Heart right ventricle (tissue), 16 donors: ENCODE measurements at places on chromosomes 2 and 18. TPM values are rescaled to one million over a fixed set of nuclear protein-coding genes. Genes with fewer than 3 reads are reported as not detected.
A peak's percentile ranks its signal among the peaks of the same experiment; 100 is the strongest.

DNA sequence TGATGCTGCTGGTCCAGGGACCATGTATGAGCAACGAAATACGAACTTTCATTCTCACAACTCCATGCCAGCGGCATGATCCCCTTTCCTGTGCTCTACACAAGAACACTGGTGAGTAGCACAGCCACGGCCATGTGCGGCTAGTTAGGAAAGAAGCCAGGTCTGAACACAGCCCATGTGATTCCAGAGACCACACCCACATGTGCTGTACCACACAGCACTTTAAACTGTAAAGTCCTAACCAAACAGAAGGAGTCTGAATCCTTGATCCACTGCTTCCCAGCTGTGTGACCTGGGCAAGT, 33.0 kb upstream of the ACAA2 start:
- peak; percentile 29 for DNase-seq

Gene FZD7
- total RNA-seq: 51.1 TPM

GRCh38 chr2:109066917-109067597, 61.9 kb upstream of the SH3RF3 start:
- no peak for DNase-seq

DNA sequence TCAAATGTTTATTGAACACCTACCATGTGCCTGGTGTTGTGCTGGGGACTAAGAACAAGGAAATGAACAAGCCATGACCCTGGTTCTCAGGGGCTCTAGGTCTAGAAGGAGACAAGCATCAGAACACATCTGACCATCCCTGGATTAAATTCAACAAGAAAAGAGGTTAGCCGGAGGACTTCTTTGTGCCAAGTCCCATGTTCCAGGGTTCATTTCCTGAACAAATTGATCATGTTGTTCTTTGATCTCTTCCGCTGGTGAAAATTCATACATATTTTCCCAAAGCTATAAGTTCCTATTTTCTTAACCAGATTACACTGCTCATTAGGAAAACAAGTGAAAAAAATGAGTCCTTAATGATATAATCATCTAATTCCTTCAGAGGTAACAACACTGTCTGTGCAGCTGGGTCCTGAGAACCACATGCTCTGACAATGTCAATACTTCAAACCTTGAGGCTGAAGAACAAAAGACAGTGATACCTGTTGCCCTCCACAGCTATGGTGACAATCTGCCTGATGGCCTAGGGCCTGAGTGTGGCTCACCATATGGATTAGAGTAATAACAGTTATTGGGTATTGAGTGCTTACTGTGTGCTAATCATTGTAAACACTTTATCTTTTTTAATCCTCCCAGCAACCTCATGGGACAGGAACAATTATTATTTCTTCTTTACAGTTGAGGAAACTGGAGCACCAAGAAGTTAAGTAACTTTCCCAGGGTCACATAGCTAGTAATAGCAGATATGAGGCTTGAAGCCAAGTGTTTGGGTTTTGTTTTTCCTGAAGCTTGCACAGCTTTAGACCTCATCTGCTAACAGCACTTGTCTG, 24.6 kb upstream of the INO80C start:
- no peak for DNase-seq

DNA sequence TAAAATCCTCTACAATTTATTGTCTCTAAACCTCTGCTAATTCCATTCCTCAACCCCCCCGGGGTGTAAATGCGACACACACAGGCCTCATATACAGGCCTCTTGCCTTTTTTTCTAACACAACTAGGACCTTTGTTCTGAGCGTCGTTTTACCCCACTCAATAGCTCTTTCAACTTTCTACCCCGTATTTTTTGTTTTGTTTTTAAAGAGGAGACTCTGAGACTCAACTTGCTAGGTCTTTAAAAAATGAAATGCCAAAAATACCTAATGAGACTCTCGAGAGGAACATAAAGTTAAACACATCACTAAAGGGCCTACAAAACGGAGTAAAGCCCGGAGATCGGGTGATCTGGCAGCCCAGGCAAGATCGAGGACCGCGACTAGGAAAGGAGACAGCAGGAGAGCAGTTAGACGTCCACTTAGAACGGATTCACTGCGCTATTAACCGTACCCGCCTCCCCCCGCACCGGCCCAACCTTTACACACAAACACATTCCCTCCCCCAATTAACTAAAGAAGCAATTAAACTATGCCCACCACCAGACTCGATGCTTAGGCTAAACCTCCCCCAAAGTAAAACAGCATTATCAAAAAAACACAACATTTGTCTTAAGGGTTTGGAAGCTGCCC, 1.7 kb downstream of the TRIP12 start:
- DNase-seq: no peak

DNA sequence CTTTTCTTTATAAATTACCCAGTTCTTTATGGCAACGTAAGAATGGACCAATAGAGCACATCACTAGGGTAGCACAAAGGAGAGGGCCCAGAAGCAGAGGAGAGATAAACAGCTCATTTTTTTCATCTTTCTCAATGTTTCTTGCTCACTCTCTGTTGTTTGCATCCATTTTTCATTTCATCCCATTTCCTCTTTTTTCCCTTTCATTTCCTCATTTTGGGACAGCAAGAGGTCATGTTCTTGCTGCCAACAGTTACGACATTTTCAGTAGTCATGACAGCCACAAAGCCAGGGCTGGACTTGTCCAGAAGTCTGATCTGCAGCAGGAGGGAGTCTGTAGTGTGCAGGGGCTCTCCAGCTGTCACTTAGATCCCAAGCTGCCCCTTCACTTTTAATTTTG, 52.7 kb upstream of the CYP1B1 start:
- no peak for DNase-seq

DNA sequence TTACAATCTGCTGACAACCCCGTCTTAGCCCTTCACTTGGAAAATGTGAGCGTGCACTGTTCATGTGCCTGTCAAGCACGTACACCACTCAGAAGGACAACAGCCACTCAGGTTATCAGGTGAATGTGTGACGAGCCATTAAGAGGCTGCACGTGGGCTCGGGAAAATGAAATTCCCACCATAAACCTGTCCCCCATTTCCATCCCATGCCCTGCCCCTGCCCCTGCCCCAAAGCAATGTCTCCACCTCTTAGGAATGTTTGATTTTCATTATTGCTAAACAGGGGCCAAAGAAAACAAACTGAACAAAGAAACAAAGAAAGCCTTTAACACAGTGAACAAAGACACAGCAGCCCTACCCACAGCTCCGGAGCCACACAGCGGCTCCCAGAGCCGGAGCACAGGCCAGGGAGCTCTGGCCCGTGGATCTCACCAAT, 90.5 kb downstream of the TMEM18 start:
- DNase-seq: no peak

Gene CAVIN2
- 106 TPM for total RNA-seq

- no peak for DNase-seq
These were observed 62.4 kb downstream of the PLB1 start for GRCh38 chr2:28558158-28558820.

DNA sequence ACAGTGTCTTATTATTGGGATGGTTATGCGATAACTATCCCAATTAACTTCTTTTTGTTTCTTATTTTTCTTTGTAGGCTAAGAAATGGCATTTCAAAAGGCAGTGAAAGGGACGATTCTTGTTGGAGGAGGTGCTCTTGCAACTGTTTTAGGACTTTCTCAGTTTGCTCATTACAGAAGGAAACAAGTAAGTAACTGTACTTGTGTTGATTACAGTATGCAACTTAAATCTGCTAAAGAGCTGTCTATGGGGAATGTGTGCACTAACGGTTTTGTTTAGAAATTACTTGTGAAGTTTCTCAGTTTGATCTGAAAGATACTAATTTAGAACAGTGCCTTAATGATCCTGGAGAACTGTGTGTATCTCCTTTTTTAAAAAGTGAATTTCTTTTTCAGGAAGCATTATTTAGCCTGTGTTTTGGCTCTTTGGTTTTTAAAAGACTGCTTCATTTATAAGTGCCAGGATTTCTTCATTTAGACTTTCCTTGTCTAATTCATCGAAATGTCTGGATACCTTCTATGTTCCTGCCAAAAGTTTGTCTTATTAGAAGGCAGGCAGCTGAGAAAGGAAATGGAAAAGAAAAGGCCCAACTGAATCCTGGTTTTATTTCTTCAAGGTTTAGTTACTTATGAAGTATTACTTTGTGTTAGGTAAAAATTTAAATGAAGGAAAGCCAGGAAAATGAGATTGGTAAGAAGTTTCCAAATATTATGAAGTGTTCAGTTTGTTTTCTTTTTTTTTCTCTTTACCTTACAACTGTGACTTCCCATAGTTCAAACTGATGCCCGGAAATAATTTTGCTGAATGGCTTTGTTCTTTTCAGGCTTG, 40.1 kb downstream of the GPD2 start:
- no peak for DNase-seq

GRCh38 chr18:48352051-48352755, 57.0 kb downstream of the ZBTB7C start:
- no peak for DNase-seq

Gene CD207
- total RNA-seq: 0.44 TPM

DNA sequence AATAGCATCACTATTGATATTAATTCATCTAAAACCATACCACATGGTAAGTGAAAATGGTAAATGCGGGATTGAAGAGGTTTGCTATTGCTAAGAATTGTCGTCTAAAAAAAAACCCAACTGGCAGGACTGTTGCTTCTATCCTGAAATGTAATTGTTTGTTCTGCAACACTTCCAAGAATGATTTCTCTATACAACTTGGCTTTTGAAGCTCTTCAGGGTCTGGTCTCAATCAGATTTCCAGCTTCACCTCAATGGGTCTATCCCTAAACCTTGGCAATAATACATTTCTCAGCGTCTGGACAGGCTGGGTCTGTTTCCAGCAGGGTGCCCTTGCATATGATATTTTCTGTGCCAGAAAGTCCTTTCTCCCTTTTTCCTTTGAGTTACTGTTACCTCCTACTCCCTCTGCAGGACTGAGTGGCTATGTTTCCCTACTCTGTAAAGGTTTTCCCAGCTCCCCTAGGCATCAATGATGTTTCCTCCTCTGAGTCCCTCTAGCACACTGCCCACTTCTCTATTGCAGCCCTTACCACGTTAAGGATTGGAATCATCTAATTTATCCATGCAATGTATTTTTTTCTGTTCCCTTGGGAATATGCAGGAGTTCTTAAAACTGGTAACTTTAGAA, 118.2 kb upstream of the REV1 start:
- DNase-seq: no peak

Gene PPM1G
- total RNA-seq: 46.1 TPM

DNA sequence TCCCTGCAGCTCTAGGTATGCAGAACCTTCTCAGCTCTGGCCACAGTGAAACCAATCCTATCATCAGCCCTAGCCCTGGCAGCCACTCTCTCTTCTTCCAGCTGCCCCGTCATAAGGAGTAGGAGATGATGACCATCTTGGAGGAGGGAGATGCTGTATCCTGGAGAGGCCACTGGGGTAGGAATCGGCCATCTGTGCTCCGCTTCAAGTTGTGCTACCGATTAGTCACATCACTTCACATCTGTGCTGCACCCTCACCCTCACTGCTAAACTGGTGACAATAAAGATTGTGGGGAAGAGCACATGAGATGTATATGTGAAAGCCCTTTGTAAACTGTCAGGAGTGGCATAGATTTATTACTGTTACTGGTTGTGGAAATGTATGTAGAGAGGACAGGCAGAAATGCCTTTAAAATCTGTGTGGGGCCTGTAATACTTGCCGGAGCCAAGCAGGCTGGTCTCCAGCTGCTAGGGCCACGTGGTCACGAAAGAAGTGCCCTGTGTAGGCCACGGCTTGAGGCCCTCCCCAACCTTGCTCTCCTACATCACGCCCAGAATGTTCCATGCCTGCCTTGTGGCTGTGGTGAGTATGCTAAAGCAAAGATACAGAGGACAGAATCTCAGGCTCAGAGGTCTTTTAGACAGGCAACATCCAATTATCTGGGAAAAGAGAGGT, 236.8 kb downstream of the CLIP4 start:
- no peak for DNase-seq

Gene CAPN10
- 18.2 TPM for total RNA-seq

Gene DYNC1I2
- total RNA-seq: 71.1 TPM

DNA sequence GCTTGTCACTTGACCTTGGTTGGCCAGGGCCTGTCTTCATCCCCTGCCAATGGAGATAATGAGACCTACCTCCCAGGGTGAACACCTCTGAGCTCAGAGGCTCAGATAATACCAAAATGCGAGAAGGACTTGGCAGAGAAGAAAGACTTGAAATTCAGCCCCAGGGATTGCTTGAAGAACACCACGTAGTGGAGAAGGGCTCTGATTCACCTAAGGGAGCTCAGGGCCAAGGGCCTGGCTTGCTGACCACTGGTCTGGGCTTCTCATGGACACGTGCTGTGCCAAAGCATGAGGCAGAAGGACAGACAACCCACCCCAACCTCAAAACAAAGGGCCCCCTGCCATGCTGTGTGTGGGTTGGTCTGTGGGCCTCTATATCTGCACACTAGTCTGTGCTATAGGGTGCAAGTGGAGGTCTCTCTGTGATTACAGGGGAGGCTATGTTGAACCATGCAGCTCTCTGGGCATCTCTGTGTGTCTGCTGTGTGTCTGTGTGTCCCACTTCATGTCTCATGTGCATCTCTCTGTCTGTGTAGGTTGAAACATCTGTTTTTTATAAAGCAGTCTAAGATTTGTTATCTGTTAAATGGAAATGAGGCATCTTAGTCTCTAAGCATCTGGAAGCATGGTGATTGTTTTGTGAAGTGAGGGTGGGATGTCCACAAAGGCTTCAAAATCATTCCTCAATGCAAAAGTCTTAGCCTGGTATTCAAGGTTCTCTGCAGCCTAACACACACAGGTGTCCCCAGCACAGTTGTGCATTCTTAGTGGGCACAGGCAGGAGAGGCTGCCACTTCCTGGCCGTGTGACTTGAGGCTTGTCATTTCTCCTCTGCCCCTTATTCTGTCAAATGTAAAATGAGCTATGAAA, 61.0 kb upstream of the EPAS1 start:
- DNase-seq: no peak

GRCh38 chr2:98676742-98677141, 54.2 kb downstream of the MGAT4A start:
- no peak for DNase-seq

Gene RPS27A
- total RNA-seq: 380 TPM

- DNase-seq: no peak
These were observed 1.4 kb downstream of the GPATCH11 start for GRCh38 chr2:37085731-37086147.

DNA sequence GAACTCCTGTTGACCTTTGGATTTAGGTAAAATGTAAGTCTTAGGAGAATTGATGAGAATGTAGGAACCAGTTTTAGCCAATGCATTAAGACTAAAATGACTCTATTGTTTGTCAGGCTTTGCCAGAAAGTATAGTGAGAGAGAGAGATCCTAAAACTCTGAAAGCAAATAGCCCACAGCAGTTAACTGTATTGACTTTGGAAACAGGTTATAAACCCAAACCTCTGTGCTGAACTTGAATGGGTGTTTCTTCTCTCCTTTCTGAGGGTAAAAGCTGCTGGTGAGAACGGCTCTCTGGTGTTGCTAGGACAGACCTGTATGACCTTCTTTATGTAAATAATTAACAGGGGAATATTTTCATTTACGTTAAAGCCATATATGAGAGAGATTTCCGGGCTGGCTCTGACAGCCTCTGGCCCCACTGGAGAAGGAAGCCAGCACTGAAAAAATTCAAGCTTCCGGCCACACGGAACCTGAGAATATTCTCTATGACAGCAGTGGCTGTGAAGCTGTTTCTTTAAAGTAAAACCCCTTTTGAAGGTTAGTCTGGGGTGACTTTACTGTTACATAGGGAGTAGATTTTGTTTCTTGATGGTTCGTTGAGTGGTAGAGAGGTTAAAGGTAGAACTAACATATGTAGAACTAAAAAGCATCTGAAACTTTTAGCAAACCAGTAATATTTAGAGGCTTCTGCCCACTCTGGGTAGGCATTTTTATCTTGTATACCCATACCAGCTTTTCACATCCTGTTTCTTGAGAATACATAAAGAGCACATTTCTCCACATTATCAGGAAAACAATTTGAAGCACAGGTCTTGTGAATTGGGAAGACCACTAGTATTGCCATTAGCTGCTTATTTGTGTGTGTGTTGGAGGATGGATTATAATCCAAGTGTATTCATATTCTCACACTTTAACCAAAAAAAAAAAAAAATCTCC, 123.8 kb downstream of the SPTBN1 start:
- no peak for DNase-seq
